ENCODE measurements at places on chromosomes 7 and 10.
A peak's percentile ranks its signal among the peaks of the same experiment; 100 is the strongest.

GRCh38 chr10:123007558-123008354 lies 839 bp downstream of the IKZF5 start:
- peak; percentile 11 for DNase-seq

DNA sequence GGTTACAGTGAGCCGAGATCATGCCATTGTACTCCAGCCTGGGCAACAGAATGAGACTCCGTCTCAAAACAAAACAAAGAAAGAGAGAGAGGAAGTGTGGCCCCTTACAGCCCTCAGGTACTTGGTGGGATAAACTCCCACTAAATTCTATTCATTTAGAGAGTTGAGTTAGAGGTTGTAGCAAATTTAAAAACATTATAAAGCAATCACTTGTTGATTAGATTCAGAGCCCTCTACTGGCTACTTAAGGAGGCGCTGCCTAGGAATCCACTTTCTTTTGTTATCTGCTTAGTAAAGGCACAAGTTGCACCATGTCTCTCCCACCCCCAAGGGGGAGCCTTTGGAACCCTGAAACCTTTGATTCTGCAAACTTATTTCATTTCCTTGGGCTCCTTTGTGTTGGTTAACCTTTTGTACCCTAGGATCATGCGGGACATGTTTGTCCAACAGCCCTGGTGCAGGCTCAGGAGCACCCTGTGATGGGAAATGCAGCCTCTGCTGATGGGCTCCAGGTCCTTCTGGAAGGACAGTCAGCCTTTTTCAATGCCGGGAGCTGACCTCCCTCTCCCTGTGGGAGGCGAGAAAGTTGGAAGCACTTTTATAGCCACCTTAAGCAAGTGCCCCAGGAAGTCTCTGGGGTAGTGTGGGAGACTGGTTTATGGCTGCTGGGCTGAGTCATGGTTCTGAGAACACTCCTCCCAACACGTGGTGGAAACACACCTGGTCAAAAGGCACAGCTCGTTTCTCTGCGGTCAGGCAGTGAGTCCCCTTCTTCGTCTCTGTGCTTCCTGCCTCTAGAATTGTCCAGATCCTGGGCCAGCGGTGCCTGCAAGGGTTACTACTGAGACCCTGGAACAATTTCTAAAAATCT lies 2.3 kb downstream of the HKDC1 start:
- DNase-seq, result no peak

- DNase-seq, result no peak
These were observed 305.5 kb upstream of the NRG3 start for GRCh38 chr10:81569488-81569887.

DNA sequence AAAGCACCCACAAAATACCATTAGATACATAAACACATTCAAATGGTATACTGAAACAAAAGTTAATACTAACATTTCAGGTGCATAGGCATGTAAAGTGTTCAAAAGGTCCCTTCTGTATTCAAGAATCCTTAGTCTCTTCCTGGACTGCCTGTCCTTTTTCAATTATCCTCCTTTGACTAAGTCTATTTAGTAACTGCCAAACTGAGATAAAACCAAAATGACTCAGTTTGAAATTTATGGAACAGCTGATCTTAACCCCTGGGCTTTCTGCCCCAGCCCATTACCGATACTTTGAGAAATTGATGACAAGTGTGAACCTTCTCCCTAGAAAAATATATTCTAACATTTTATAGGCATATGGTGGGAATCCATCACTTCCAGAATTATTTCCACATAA lies 5.4 kb downstream of the EPC1 start:
- DNase-seq, result no peak

- no peak for DNase-seq
These were observed 245.2 kb downstream of the ABCA13 start for GRCh38 chr7:48416327-48416908.

- no peak for DNase-seq
These were observed 18.3 kb downstream of the FAM171A1 start for GRCh38 chr10:15352836-15353235.

GRCh38 chr7:47428052-47428767 lies 153.7 kb downstream of the TNS3 start:
- no peak for DNase-seq

- no peak for DNase-seq
These were observed 297.5 kb upstream of the GALNT17 start for GRCh38 chr7:70834424-70834823.

GRCh38 chr10:3622845-3623621 lies 162.0 kb downstream of the KLF6 start:
- no peak for DNase-seq

- DNase-seq, result peak; percentile 92
These were observed 135.3 kb downstream of the KIAA1217 start for GRCh38 chr10:24344279-24344678.

- no peak for DNase-seq
These were observed 4.9 kb downstream of the PCOLCE start for GRCh38 chr7:100607111-100607510.

DNA sequence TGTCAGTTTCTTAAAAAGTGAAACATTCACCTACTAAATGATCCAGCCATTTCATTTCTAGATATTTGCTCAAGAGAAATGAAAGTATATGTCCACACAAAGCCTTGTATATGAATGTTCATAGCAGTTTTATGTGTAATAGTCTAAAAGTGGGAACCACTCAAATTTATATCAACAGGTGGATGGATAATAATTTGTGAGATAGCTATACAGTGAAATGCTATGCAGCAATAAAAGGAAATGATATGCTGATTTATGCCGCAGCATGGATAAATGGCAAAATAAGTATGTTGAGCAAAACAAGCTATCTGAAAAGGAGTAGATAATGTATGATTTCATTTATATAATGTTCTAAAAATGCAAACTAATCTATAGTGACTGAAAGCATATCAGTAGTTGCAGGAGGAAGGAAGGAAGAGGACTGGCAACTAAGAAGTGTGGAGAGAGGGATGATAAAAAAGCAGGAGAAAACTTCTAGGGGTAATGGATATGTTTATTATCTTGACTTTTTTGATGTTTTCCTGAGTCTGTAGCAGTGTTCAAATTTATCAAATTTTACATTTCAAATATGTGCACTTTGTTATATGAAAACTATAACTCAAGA lies 80.6 kb downstream of the ABCB5 start:
- DNase-seq, result no peak

GRCh38 chr7:150811-151221 lies 41.6 kb upstream of the FAM20C start:
- no peak for DNase-seq

- no peak for DNase-seq
These were observed 1.8 kb upstream of the FOXI2 start for GRCh38 chr10:127735156-127735555.

GRCh38 chr10:112475575-112476218 lies 28.7 kb downstream of the VTI1A start:
- no peak for DNase-seq

DNA sequence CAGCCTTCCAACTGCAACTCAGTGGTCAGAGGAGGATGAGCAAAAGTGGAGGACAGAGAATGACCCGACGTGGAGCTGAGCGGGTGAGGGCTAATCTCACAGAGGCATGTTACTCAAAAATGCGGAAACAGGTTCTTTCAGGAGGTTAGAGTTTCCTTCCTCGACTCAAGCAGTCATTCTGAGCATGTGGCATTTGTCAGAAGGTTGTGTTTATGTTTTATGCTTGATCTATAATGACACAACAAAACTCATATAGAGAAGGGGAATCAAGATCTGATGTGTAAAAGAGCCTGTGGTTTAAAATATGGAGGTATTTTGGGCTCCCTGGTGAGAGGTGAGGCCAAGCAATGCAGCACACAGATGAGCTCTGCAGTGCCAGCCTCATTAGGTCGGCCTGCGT lies 311.4 kb downstream of the ADARB2 start:
- no peak for DNase-seq

GRCh38 chr7:122416336-122416735 lies 111.8 kb upstream of the FEZF1 start:
- DNase-seq, result no peak

GRCh38 chr10:94623572-94623971 lies 60.0 kb upstream of the CYP2C18 start:
- DNase-seq, result no peak

DNA sequence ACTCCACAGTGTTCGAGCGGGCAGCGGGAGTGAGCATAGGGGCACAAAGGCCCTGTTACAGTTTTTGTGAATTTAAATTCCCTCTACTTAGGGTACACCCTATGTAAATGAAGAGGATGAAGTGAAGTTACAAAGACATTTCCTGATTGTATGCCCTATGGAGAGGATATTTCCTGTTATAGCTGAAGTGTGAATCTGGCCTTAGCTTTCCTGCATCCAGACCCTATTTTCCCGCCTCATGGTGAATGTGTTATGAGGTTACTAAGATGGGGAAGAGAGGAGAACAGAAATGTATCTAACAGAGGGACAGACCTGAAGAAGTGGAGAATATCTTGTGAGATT lies 37.8 kb upstream of the COMMD3 start:
- DNase-seq, result no peak

- no peak for DNase-seq
These were observed 16.5 kb upstream of the ANK3 start for GRCh38 chr10:60406182-60406581.

- no peak for DNase-seq
These were observed 461 bp upstream of the FIGNL1 start for GRCh38 chr7:50450590-50451032.

DNA sequence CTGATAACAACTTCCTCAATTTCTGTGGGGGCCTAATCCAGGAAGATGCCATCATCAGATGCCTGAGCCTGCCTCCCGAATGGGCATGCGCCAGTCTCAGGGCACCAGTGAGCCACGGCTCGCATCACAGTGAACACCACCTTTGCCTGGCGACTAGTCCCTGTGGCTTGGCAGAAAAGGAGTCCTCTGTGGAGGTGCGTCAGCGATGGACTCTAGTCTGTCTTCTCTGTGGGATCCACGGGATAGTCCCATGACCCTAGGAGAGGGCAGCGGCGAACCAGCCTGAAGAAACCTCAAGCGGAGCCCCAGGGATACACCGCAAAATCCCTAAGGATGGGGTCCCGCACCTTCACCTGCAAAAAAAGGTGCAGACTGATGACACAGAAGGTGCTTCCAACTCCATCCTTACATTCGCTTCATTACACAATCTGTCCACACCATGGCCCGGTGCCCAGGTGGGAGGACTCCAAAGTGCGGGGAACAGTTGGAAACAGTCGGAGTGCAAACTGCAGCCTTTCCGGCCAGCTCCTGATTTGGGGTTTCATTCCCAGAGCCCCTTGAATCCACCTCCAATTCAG lies 35.1 kb upstream of the ZNF273 start:
- DNase-seq, result no peak

DNA sequence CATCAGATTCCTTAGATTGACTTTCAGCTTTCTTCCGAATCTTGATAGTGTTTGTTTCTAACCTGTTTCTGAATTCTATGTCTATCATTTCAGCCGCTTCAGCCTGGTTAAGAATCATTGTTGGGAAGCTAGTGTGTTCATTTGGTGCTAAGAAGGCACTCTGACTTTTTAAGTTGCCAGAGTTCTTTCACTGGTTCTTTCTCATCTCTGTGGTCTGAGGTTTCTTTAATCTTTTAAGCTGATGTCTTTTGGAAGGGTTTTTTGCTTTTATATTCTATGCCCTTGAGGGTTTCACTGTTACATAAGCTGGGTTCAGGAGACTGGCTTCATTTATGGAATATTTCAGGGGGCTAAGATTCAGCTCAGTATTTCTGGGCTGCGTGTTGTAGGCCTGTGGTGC lies 104.5 kb upstream of the PRSS58 start:
- DNase-seq, result no peak

DNA sequence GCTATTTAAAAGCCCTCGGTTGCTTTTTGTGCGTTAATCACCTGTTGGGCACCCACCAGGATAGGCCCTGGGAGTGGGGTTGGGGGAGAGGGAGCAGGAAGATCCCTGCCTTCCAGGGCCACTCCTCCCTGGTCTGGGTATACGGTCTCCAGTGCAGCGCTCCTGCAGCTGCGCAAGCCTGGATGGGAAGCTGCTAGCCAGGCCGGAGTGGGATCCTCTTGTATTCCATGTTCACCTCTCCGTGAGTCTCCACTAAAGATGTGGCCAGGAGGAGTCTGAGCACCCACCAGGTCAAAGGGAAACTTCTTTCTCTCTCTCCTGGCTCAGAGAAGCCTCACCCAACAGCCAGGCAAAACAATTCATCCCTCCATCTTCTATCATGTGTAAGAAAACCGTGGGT lies 78.8 kb upstream of the ANLN start:
- DNase-seq, result no peak

DNA sequence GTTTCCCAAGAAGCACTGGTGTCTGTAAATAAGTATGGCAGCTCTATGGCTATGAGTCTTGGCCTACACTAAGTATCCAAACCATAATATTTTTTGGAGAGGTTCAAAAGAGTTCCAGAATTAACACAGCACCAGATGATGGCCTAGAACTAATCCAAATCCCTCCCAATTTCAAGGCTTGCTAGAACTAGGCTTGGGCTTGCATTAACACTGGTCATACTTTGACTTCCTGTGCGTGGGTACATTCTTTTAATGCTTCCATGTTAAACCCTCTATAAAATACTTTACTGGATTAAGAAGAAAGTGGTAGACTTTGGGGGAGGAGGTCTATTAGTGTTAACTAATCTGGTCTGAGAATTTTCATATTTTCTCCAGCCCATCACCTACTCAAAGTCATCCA lies 3.1 kb downstream of the AASS start:
- DNase-seq, result no peak

DNA sequence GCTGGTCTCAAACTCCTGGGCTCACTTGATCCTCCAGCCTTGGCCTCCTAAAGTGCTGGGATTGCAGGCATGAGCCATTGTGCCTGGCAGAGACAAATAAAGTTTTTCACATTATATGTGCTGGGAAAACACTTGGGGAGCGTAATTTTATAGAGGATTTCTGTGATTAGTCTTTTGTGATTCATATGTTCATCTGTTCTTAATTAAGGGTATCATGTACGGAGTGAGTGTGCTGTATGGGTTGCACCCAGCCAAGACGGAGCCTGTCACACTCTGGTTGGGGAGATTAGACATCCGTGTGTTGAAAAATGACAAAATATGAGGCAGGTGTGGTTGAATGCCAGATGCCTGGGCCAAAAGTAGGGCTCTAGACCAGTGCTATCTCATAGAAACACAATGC lies 10.3 kb downstream of the ADRB1 start:
- peak; percentile 32 for DNase-seq

DNA sequence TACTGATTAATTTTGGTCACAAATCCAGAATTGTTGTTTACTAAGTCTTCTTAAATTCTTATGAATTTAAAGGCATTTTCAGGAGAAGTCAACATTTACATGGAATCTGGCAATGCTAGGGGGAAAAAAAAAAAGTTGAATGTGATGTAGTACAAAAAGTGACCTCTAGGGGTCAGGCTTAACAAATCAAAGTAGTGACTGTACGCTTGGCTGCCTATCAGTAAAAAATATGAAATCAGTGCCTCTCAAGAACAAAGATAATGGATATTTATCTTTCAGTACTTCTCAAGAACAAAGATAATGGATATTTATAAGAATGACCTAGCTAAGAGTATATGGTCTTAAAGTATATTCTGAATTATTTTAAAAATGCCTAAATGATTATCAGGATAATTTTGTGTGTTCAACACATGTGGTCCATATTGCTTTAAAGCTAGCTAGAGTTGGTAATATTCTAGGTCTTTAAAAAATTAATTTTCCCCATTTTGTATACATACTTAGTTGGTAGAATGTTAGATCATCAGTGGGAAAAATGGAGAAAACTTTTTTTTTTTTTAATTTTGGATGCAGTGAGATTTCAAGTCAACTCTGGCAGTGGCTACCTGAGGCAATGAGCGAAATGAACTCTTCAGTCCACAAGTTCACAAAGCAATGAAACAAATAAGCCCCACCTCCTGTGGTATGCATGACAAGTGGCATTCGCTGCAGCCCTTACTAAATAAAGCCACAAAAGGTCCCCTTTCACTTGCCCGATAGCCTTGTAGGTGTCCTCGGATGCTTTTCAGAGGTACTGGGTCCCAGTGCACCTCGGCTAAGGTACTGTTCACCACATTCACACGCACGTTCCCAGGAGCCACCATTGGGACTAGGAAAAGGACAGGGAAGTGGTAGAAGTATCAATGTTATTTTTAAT lies 51.2 kb upstream of the LAMB4 start:
- no peak for DNase-seq

Data from AG09309 (cell line).